ENCODE measurements at places on chromosomes 6 and 20.

DNA sequence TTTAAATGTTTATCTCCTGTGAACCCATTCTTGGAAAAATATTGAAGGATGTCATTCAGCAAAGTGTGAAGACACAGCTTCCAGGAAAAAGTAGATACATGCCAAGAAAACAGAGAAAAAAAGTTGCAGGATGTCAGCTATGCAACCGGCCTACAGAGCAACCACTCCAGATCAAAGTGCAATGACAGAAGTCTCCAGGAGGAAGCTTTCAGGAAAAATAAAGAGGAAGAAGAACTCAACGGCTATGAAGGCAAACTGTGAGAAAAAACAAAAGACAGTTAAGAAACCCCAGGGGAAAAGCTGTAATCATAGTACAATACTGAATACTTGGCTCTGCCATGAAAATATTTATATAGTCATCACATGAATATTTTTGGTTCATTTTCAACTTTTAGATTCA is 30.6 kb downstream of the REPS1 start:
- DNase-seq = no peak

DNA sequence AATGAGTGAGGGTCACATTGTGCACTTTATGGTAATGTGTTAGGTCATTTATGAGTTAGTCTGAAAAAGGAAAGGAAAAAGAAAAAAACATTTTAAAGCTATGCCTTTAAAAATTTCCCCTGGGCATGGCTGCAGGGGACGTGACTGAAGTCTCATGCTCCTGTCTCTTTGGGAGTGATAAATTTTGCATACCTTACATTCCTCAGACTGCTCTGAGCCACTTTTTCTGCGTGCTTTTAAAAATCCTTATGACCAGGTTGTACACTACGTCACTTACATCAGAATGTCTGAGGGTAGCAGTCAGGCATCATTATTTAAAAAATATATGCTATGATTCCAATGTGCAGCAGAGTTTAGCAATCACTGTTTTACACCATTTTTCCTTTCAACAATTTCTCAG is 121.2 kb downstream of the RFPL4B start:
- no peak for DNase-seq

GRCh38 chr20:41137614-41138474 is 501 bp downstream of the PLCG1 start:
- peak; percentile 57 for DNase-seq

DNA sequence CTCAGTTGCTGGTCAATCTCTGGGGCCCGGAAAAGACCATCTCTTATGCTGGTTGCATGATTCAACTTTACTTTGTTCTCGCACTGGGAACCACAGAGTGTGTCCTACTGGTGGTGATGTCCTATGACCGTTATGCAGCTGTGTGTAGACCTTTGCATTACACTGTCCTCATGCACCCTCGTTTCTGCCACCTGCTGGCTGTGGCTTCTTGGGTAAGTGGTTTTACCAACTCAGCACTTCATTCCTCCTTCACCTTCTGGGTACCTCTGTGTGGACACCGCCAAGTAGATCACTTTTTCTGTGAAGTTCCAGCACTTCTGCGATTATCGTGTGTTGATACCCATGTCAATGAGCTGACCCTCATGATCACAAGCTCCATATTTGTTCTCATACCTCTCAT is 4.3 kb downstream of the OR2J3 start:
- no peak for DNase-seq

DNA sequence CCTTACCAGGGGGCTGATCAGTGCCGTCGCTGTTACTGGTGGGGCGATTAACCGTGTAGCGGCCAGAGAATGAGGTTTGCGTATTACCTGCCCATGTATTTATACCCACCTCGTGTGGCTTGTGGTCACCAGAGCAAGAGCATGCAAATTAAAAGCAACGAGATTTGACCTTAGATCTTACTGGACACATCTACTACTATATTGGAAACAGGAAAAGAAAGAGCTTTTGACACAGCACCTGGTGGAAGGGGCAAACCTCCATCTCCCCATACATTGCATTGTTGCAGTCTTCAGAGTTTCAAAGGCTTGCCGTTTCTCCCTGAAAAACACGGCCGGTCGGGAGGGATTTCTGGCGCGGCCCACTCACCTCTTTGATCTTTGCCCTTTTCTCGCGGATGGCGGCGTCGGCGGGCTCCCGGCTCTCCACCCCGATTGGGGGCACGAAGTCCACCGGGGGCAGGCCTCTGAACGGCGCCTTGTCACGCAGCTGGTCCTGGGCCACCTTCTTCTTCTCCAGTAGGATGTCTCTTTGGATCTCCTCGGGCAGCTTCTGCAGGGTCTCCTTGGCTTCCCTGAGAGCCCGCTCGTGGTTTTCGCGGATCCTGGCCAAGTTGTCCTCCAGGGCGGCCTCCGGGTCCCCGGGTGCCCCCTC is 1.3 kb downstream of the MAN1A1 start:
- DNase-seq = peak; percentile 6

- DNase-seq = no peak
Measured at GRCh38 chr6:160355001-160355400, 6.8 kb downstream of the SLC22A3 start.

DNA sequence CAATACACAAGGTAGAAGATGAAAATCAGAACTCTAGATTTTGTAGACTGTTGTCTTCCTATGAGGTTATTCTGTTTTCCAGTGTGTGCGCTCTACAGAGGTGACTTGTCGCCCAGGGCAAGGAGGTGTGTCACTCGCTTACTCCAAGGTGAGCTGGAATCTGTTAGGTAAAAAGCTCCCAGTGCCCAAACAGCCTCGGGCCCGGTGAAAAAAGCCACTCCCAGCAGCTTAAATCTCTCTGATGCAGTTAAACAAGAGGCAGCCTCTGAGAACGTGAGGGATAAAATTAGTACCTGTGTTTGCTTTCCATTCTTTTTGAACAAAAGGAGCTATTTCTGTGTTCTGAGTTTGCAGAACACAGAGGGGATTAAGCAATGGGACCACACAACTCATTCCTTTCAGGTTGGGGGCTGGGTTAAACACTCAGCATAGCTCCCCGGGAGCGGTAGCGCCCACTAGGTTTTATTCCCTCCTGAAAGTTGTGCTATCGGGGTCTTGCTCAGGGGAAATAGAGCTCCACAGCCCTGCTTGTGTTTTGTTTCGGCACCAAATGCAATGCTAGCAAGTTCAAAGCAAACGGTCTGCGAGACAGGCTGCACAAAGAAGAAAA is 181.2 kb downstream of the FOXA2 start:
- DNase-seq = no peak

- DNase-seq = no peak
Measured at GRCh38 chr6:43945768-43946080, 175.7 kb downstream of the VEGFA start.

DNA sequence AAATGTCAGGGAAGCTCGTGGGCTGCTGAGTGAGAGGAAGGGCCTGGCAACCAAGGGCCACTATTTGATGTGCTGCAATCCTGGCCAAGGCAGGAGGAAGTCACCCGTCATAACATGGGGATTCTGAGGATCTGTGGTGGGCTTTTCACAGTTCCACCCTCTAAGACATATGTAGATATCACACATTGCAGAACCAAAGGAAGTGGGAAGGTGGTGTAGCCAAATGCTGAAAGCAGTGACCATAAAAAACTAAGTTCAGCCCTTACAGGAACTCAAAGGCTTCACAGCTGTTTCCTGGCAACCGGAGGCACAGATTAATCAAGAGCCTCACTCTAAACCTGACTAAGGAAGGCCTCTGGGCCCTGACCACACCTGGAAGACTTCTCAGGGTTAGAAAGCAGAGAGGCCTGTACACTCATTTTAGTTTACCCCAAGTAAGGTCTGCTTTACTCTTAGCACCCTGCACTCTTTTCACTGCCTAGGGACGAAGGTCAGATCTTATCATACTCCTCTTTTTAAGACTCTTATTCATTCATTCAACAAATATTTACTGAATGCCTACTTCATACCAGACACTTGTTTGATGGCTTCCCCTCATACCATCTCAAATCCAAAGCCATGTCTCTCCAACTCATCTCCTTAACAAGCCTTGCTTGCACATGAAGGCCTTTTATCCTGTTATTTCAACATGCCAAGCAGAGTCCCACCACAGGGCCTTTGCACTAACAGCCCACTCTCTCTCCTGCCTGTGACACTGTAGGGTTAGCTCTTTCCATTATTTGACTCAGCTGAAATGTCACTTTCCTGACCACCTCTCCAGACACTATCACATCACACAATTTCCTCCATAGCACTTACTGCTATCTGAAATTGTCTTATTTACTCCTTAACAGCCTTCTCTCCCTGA is 2.6 kb downstream of the UBE2V1 start:
- DNase-seq = peak; percentile 60

GRCh38 chr6:93787841-93788240 is 368.5 kb upstream of the EPHA7 start:
- no peak for DNase-seq

- DNase-seq = no peak
Measured at GRCh38 chr6:85419046-85419759, 30.7 kb upstream of the NT5E start.

DNA sequence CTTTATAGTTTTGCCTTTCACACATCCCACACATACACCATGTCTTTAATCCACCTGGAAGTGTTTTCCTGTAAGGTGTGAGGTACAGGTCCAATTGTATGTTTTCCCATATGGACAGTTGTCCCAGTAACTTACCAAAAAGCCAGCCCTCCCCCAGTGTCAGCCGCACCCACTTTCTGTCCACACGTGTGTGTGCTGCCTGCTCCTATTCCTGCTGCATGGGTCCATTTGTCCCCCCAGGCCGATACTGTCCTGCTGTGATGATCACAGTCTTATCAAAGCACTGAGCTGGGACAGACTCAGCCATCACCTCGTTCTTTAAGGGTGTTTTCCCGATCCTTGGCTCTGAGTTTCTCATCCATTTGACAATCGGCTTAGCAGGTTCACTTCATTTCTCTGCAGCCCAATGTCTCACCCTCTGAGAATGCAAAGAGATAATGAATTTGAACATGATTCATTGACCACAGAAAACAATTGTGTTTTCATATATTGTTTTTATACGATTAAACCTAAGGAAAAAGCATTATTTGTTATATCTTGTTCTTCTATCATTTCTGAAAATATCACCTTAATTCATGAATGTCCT is 9.6 kb downstream of the VSX1 start:
- DNase-seq = no peak

- DNase-seq = no peak
Measured at GRCh38 chr6:158154816-158155215, 13.2 kb downstream of the SERAC1 start.

DNA sequence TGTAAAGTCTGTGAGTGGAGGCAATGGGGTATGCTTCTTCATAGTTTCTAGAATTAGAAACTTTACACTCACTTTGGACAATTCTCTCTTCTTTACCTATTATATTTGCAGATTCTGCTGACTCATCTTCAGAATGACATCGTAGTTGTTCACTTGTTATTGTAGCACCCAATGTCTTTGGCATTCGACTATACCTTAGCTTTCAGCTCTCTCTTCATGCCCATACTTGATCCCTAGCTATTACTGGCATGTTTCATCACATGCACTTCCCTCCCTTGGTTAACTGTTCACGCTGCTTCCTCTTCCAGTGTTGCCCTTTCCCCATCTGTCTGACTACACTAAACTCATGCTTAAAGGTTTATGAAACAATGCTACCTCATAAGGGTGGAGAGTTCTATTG is 298.1 kb upstream of the TCF21 start:
- no peak for DNase-seq

- no peak for DNase-seq
Measured at GRCh38 chr6:129575378-129576118, 134.4 kb downstream of the ARHGAP18 start.

DNA sequence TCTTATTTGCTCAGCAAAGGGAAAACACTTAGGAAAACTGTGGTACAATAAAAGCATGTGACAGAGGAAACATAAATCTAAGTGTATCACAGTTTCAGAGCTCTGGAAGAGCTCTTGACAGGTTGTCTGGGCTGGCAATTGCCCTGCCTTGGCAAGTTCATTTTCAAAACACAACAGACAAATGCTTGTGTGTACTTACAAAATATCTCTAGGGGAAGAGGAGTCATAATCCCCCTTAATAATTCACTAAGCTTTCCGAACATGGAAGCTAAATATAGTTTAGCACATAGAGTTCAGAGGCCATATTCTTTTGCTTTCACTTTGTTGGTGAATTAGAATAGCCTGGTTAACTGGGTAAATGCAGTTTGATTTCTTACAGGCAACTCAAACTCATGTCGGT is 211.6 kb upstream of the THEMIS start:
- no peak for DNase-seq

GRCh38 chr6:165031502-165031901 is 277.9 kb downstream of the C6orf118 start:
- DNase-seq = no peak

DNA sequence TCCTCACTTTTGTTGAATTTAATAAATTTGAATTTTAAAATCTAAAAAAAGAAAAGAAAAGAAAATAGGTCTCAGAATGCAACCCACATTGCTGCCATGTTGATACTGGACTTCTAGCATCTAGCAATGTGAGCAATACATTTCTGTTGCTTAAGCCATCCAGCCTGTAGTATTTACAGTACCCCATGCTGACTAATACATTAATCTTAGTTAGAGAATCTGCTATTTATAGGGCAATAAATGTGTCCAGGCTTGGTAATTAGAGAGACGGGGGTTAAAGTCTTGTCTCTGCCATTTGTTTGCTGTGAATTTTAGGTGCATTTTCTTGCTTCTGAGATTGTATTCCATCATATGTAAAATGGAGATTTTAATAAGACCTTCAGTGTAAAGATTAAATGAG is 471.3 kb downstream of the DHX35 start:
- DNase-seq = no peak

- no peak for DNase-seq
Measured at GRCh38 chr20:46799781-46800408, 90.4 kb downstream of the SLC2A10 start.

- DNase-seq = no peak
Measured at GRCh38 chr20:48489046-48489463, 338.7 kb downstream of the PREX1 start.

DNA sequence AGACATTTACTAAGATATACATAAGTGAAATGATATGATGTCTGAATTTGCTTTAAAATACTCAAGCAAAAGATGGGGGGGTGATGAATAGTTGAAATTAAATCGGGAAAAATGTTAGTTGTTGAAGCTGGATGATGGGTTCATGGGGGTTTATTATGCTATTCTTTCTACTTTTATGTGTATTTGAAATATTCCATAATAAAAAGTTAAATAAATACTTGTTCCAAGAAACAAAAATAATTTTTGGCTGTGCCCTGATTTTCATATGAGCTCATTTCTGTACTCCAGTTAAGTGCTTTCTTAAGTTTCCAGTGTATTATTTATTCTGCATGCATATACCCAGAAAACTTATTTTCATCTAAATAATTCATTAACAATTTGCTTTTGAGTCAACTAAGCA is 138.6 kb downstream of the AIG1 start:
- no peak for DNase-seq

GRCh38 chr6:33761922-33762629 is 15.4 kb upstream of the IP6K3 start:
- peak; percentile 9 for DNase-seq
